ENCODE measurements at places on chromosomes 3 and 15. TPM values are rescaled to one million over a fixed set of nuclear protein-coding genes. Genes with fewer than 3 reads are reported as not detected.

Gene GALNT15
- total RNA-seq, result 0.13 TPM

- DNase-seq, result no peak
Measured at GRCh38 chr15:58437531-58438105, 5.8 kb downstream of the LIPC start.

DNA sequence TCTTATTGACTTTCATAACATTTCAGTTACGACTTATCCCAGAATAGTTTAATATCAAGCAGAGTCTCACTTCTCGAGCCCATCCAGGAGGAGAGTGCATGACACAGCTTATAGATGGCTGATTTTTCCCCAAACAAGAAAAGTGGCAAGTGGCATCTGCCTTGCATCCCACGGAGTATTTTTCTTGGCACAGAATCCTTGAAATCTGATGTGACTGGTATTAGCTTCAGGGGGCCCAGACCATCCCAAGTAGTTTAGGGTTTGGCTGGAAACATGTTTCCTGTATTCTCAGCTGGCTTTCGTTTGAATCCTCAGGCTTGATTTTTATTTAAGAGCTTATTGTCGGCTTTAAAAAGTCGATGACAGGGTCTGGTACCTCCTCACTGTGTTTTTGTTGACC, 20.7 kb upstream of the FBXL22 start:
- DNase-seq, result no peak

Gene DTWD1
- total RNA-seq, result 31.5 TPM

Gene TATDN2
- total RNA-seq, result 15.7 TPM

DNA sequence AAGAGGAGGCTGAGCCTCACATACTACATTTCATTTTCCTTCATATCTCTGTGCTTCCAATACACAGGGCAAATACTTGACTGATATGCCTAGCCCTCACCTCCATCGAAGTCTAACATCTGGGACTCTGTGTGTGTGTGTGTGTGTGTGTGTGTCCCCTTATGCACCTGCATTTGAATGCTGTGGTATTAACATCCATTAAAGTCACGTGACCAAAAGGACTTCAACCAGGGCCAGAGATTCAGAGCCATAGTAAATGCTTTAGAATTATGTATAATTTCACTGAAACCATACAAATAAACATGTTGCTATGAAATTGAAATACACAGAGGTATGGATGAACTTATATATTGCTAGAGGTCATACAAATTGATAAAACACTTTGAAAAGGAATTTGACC, 165.8 kb upstream of the SEMA6D start:
- DNase-seq, result no peak

GRCh38 chr15:52288051-52288942, 7.3 kb downstream of the MYO5C start:
- no peak for DNase-seq

Gene NANOGP8
- total RNA-seq, result not detected

Gene GOLGA8M
- total RNA-seq, result not detected

DNA sequence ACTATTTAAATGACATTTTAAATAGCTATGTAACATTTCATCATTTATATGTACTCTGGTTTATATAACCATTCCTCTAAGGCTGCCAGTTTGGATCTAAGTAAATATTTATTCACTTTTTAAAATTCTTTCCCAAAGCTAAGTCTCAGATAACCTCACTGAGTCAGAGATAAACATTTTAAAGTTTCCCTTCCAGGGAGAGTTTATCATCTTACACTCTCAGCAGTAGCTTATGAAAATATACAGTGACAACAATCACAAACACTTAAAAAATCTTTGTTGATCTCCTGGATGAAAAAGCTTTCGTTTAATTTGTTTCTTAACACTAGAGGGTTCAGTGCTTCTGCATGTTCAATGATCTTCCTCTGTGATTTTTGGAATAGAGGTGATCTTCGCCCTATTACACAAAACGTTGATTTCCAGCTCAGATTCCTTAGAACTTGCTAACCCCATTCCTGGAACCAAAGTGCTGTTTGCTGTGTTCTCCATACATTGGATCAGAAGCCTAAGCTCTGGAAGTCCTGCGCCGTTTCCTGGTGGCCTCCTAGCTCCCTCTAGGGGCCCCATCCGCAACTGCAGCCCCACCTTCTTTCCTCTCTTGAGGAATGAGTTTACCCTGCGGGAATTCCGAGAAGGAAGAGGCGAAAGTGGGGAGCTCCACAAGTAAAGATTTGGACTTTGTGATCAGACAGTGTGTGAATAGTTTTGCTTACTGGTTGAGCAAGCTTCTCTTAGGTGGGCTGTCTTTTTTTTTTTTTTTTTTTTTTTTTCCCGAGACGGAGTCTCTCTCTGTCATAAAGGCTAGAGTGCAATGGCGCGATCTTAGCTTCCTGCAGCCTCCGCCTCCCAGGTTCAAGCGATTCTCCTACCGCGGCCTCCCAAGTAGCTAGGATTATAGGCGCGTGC, 29.3 kb upstream of the SACM1L start:
- peak; percentile 61 for DNase-seq

GRCh38 chr3:183340222-183340621, 87.2 kb downstream of the B3GNT5 start:
- DNase-seq, result no peak

Gene MAP1A
- total RNA-seq, result 1.7 TPM
